ENCODE measurements at places on chromosomes 12 and 14.

DNA sequence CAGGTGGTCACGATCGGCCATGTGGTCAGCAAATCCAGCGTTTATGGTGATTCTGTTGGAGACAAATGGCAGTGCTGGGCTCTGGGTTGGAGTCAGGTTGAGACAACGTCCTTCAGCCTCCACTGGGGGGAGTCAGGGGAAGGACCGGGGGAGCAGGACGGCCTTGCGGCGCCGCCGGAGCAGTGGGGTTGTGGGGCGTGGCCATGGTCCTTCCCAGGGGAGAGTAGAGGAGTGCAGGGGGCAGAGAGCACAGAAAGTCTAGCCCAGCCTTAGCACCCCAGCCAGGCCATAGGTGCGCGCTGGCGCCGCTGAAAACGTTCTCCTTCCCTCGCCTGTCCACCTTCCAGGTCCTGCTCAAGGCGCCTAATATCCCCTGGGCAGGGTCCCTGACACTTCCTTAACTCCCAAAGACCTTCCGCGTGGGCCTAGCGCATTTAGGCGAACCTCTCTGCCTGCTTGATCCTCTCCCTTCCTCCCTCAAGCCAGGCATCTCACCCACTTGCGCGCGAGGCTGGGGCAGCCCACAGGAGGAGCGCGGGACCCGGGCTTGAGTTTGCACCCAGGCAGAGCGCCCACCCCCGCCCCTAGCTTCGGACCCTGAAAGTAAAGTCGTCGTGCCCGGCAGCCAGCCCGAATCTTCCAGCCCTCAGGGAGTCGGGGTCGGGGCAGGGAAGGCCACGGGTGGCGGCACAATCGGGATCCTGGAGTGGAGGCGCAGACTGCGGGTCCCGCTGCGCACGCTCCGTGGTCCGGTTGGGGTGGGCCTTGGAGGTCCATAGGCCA lies 3.1 kb upstream of the KIF26A start:
- peak; percentile 46 for DNase-seq

GRCh38 chr12:53652366-53652765 lies 23.5 kb downstream of the ATP5MC2 start:
- no peak for DNase-seq

- DNase-seq, result no peak
Measured at GRCh38 chr12:90576707-90577106, 378.3 kb downstream of the CCER1 start.

GRCh38 chr12:116642106-116642505 lies 82.9 kb downstream of the MAP1LC3B2 start:
- no peak for DNase-seq

DNA sequence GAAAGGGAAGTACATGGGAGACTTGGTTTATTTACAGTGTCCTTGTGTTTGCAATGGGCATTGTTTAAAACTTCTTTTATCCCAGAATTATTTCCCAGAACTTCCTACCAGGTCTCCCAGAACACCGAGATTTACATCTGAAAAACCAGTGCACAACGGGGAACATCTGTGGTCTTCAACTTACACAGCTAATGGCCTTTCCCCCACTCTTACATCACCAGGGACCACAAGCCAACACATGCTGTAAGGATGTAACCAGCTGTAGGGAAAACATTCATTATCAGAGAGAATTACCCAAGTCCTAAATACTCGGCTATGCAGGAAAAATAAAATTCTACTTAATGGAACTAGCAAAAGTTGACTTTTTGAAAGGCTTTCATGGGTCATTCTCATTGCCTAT lies 267.6 kb downstream of the DUSP6 start:
- DNase-seq, result no peak

GRCh38 chr12:4039931-4040330 lies 166.7 kb upstream of the PARP11 start:
- DNase-seq, result no peak

DNA sequence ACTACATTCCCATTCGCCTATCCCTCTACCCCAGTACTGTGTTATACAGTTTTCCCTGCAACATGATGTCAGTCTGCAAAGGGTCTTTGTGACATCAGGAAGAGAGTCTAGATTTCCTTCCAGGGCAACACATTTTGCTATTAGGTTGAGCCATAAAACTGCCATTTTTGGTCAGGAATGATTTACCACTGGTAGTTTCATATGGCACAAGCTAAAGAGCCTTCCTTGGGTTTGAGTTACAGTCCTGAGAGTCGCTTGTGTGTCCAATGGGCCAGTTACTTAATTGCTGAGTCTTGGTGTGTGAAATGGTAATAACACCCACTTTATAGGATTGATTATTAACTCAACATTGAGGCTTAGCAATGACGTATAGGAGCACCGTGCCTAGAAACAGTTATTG lies 22.6 kb upstream of the AMIGO2 start:
- DNase-seq, result no peak

- DNase-seq, result no peak
Measured at GRCh38 chr12:106274012-106274411, 26.2 kb upstream of the CKAP4 start.

All from activated naive CD8-positive, alpha-beta T cell treated with anti-CD3 and anti-CD28 coated beads for 36 hours (primary cell).